ENCODE measurements at places on chromosomes 5 and 9.

- no peak for DNase-seq
Measured at GRCh38 chr5:34587355-34588241, 68.5 kb upstream of the RAI14 start.

DNA sequence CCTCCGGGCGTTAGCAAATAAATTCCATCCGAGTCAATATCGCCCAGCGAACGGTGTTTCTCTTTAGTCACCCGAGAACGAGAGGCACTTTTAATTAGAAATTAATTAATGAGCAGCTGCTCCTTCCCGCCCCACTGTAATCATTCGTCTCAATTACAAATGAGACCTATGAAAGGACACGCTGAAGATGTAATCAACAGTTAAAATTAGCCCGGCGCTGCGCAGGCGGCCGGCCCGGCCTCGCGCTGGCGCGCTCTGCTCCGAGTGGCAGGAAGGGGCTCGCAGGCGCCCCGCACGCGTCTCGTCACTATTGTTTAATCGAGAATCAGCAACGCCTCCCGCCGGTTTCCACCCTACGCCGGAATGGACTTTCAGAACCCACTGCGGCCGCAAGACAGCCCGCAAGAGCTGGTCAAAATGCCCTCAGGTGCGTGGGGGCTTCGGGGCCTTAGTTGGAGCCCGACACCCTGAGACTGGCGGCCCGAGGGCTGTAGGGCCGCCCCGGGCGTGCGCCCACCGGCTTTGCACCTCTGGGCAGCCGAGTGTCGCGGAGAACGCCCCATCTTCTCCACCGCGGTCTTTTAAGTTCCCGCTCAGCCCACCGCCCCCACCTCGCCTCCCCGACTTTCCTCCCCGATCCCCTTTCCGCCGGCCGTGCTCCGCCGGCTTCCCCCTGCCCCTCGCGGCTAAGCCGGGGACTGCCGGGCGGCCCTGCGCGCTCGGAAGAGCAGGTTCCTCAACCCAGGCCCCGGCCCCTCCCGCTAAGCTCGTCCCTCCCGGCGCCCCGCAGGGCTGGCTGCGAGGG is 597 bp upstream of the IRX4 start:
- peak; percentile 15 for DNase-seq

GRCh38 chr5:171757853-171758535 is 27.6 kb upstream of the SMIM23 start:
- no peak for DNase-seq

DNA sequence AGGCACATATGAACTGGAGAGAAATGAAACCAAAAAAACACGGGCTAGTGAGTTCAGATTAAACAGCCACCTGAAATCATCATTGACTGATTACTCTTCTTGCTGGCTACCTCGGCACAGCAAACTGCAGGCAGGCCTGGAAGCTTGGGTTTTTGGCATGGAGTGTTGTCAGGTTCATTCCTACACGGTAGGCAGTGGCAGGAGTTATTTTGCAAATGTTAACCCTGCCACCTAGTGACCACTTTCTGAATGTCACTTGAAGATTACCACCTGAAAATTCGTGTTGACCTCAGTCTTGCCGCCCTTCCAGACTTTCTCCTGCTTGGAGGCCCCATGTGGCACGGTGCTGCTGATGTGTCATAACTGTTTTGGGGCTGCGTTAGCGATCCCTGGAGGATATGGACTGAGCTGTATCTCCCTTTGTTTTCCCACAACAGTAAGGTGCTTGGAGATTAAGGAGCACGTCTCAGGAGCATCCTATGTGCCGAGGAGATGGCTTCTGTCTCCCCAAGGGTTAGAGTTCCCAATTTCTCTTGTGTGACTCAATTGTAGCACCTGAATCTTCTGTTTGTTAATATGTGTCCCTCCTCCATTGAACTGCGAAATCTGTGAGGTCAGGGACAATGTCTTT is 12.7 kb upstream of the CD180 start:
- peak; percentile 46 for DNase-seq

GRCh38 chr9:26565118-26565517 is 327.5 kb downstream of the CAAP1 start:
- no peak for DNase-seq

- no peak for DNase-seq
Measured at GRCh38 chr5:9715891-9716335, 85.8 kb upstream of the TAS2R1 start.

DNA sequence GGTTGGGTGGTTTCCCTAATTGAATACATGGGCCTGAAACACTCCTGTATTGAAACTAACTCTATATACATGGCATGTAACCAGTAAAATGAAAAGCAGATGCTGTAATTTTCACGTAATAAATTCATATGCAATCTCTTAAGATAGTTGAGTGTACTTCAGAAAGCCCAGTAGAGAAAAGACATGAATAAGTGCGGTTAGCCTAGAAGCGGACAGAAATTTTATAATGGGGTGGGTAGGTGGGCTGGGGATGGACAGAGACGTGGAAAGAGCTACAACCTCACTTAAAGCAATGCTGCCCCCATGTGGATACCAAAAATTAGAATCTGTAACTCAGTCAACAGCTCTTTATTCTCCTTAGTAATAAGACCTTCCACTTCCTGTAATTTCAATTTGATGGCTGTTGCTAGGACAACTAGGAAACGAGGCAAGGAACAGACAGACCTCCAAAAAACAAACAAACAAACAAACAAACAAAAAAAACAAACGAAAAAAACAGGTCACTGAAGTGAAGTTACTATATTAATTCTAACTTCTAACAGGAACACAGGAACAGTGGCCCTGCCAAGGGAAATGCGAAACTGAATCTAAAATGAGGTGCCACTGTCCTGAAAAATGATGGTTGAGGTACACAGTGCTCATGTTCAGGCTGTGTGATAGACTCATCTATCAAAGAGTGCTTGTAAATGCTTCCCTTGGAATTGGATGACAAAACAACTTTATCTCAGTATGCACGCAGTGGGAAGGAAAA is 103.4 kb upstream of the GNA14 start:
- DNase-seq = no peak

GRCh38 chr9:77616191-77616590 is 31.9 kb downstream of the GNA14 start:
- no peak for DNase-seq

- DNase-seq = no peak
Measured at GRCh38 chr9:72165821-72166547, 16.7 kb downstream of the GDA start.

DNA sequence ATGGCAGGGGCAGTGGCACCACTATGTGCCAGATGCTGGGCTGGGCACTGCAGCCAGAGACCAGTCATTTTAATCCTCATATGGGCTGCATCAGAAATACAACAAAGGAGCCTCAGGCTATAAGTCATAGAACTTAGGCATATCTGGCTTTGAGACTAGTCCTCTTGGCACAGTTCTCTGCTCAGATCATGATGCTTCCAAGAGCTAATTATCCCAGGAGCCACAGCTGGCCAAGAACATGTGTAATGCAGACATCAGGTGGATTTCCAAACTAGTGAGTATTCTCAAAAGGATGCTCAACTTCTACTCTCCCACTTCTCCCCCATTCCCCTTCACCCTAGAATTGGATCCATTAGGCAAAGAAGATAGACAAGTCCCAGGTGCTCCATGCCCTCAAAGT is 562.2 kb upstream of the TRPC7 start:
- DNase-seq = no peak

Measured in DMS79 (cell line).